ENCODE measurements at places on chromosomes 7 and 10. TPM values are rescaled to one million over a fixed set of nuclear protein-coding genes. Genes with fewer than 3 reads are reported as not detected.

DNA sequence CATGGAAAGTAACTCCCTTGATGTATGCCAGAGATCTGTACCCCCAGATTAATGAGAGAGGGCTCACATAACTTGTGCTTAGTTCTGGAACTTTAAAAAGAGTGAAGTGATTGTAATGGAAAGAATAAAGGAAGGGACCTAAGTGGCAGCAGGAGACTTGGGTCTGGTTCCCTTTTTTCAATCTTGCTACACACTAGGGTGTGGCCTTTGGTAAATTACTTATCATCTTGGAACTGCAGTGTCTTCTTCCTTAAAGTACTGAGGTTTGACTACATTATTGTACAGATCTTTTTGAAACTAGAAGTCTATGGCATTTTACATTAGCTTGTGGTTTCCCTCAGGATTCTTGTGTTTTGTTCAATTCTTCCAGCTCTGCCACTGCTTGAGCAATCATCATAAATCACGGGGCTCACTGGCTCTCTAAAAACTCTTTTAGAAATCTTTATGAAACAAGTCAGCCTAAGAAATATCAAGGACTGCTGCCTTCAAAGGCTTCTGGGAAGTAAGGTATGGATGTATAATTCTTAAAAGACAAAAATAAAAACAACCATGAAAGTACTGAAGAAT, 22.5 kb upstream of the CHRM2 start:
- DNase-seq, result no peak
- H3K36me3 ChIP-seq, result no peaks in the 10 kb centered on the region
- H3K4me3 ChIP-seq, result no peak overlapping the region
- no peaks in the 10 kb centered on the region for H3K4me1 ChIP-seq
- H3K27me3 ChIP-seq, result no peaks in the 10 kb centered on the region
- no peak overlapping the region for H3K27ac ChIP-seq

GRCh38 chr10:30378201-30378995, 29.3 kb upstream of the MTPAP start:
- H3K4me1 ChIP-seq, result 0 out of 2 replicates have a peak, but pooled peaks cover 5% of the 10 kb centered on the region
- no peaks in the 10 kb centered on the region for H3K36me3 ChIP-seq
- no peak overlapping the region for H3K27ac ChIP-seq
- no peak overlapping the region for H3K4me3 ChIP-seq
- no peaks in the 10 kb centered on the region for H3K27me3 ChIP-seq

GRCh38 chr10:129938460-129938859, 25.6 kb downstream of the EBF3 start:
- H3K27me3 ChIP-seq, result no peaks in the 10 kb centered on the region
- no peaks in the 10 kb centered on the region for H3K4me1 ChIP-seq
- no peak overlapping the region for H3K4me3 ChIP-seq
- H3K27ac ChIP-seq, result no peak overlapping the region
- H3K36me3 ChIP-seq, result no peaks in the 10 kb centered on the region

GRCh38 chr7:23895666-23896096, 185.7 kb downstream of the STK31 start:
- H3K4me1 ChIP-seq, result peaks cover 19% of the 10 kb centered on the region
- H3K36me3 ChIP-seq, result no peaks in the 10 kb centered on the region
- H3K4me3 ChIP-seq, result no peak overlapping the region
- H3K27ac ChIP-seq, result no peak overlapping the region
- no peak for DNase-seq

DNA sequence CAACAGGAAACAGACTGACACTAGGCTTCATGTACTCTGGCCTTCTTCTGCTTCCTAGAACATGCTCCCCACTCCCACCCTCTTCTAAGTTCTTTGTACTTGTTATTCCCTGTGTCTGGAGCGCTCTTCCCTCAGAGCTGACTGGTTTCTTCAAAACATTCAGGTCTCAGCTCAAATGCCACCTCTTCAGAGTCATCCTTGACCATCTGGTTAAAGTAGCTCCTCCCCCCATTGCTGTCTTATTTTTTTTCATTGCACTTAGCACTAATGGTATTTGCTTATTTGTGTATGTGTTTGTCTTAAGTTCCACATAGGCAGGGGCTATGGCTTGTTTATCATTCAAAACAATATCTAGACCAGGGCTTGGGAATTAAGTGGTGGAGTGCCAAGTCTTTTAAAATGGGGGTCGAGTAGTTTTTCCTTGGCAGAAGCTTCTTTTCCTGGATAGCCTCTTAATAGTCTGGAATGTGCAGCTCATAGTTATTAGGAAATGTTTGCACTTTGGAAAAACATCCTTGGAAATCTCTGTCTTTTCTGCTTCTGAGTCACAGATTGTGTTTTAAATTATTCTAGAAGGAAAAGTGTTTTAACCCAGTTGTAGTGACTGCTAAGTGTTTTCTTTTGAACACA, 60.0 kb downstream of the RALA start:
- H3K27ac ChIP-seq, result no peak overlapping the region
- no peaks in the 10 kb centered on the region for H3K36me3 ChIP-seq
- H3K4me1 ChIP-seq, result peaks cover 5% of the 10 kb centered on the region
- no peak for DNase-seq
- H3K27me3 ChIP-seq, result no peaks in the 10 kb centered on the region

DNA sequence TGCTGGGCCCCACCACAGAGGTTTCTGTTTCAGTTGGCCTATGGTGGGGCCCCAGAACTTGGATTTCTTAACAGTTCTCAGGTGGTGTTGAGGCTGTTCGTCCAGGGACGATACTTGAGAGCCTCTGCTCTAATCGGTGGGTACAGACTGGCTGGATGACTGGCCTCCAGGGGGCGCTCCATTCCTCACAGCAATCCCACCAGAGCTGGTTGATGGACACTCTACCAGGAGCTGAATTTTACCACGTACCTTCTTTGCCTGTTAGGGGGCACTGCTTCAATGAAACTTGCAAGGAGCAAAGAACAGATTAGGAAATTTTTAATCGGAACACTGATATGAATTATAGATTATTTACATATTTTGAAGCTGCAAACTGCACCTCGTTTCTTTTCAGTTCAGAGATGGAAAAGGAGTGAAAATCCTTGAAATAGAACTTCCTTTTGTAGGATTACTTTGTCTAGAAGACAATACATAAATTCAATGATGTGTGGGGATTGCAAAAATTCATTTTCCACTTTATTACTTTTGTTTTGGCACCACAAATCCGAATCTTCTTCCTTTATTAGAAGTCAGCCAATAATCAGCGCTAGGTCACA, 44.8 kb downstream of the KBTBD2 start:
- H3K4me1 ChIP-seq, result no peaks in the 10 kb centered on the region
- H3K27me3 ChIP-seq, result no peaks in the 10 kb centered on the region
- no peaks in the 10 kb centered on the region for H3K36me3 ChIP-seq
- no peak overlapping the region for H3K4me3 ChIP-seq

DNA sequence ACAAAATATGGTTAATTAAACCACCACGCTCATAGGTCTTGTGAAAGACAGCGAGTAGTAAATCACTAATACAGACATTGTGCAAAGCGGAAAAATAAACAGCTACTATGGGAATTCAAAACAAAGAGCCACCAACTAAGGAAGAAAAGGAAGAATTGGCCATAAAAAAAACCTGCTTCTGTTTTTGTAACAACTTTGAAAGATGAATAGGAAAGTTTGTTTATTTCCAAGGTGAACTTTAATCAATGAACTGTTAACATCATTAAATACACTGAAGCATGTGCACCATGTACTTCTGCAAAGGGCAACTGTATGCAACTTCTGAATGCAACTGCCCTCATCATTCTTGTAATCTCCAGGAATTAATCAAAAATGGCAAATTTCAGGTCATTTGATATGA, 651.1 kb downstream of the PARD3 start:
- DNase-seq, result no peak
- no peak overlapping the region for H3K4me3 ChIP-seq
- H3K4me1 ChIP-seq, result no peaks in the 10 kb centered on the region
- peaks cover 2% of the 10 kb centered on the region for H3K36me3 ChIP-seq
- H3K27me3 ChIP-seq, result no peaks in the 10 kb centered on the region

DNA sequence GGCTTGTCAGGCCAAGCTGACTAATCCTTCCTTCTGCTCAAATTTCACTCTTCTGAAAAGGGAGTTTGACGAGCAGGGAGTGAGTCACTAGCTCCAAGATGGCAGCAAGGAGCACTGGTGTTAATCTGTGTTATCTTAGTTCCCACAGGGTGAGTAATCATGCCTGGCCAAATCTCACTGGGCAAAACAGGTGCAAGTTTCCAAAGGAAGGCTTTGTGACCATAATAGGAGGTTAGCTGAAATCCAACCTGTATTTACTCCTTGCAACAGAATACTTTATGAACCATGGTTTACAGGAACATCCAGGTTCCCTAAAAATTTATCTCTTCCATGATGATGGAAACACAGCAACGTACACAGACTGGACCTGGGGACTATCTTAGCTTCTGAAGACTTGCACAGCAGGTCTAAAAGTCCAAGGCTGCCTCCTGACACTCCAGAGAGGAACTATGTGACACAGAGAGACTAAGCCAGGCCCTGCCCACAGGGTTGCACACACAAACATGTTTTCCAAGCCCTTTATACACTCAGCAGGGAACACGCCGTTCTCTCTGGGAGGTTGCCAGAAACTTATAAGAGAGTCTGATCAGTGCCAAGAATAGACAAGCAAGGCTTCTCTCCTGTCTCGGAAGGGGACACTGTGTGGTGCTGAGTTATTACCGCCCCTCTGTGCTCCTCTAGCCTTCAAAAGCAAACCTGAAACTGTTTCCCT, 46.3 kb downstream of the PDK4 start:
- H3K27me3 ChIP-seq, result no peaks in the 10 kb centered on the region
- no peak overlapping the region for H3K4me3 ChIP-seq
- no peaks in the 10 kb centered on the region for H3K4me1 ChIP-seq

DNA sequence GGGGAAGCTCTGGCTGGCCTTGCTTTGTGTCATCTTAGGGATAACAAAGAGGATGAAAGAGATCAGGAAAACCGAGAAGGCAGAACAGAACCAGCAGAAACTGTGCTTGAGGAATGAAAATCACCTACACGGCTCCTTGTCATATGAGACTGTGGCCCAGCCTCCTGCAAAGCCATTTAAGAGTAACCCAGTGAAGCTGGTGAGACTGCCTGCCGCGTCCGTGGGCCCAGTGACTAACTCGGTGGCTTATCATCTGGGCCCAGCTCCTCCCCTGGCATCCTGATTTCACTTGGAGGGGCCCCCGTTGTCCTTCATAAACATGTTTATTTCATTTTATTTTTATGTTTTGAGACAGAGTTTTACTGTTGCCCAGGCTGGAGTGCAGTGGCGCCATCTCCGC, 30.7 kb downstream of the HTRA1 start:
- DNase-seq, result no peak
- H3K27ac ChIP-seq, result no peak overlapping the region
- H3K27me3 ChIP-seq, result no peaks in the 10 kb centered on the region
- no peaks in the 10 kb centered on the region for H3K4me1 ChIP-seq
- no peak overlapping the region for H3K4me3 ChIP-seq
- H3K36me3 ChIP-seq, result no peaks in the 10 kb centered on the region

GRCh38 chr10:63666836-63667383, 145.7 kb downstream of the REEP3 start:
- no peak for DNase-seq
- no peaks in the 10 kb centered on the region for H3K27me3 ChIP-seq
- H3K4me3 ChIP-seq, result no peak overlapping the region
- no peaks in the 10 kb centered on the region for H3K36me3 ChIP-seq
- H3K27ac ChIP-seq, result no peak overlapping the region
- H3K4me1 ChIP-seq, result peaks cover 11% of the 10 kb centered on the region

DNA sequence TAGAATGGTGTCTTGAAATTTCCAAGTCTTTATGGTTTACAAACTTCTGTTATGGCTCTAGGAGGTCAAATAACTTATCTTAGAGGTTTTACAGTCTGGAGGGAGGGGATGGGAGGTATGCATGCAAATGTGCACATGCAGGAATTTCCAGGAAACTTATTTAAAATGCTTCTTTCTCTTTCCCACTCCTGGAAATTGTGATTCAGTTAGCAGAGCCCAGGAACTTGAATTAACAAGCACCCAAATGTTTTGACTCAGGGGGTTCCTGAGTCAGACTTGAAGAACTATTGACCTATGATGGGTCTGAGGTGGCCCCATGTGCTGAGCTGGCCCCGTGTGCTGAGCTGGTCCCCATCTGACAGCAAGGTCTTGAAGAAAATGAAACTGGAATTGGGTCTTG, 669.4 kb downstream of the INHBA start:
- H3K36me3 ChIP-seq, result no peaks in the 10 kb centered on the region
- no peaks in the 10 kb centered on the region for H3K4me1 ChIP-seq
- H3K27ac ChIP-seq, result no peak overlapping the region
- no peak for DNase-seq
- no peaks in the 10 kb centered on the region for H3K27me3 ChIP-seq

GRCh38 chr7:51262796-51263531, 53.6 kb downstream of the COBL start:
- no peaks in the 10 kb centered on the region for H3K27me3 ChIP-seq
- no peak overlapping the region for H3K4me3 ChIP-seq
- DNase-seq, result no peak

DNA sequence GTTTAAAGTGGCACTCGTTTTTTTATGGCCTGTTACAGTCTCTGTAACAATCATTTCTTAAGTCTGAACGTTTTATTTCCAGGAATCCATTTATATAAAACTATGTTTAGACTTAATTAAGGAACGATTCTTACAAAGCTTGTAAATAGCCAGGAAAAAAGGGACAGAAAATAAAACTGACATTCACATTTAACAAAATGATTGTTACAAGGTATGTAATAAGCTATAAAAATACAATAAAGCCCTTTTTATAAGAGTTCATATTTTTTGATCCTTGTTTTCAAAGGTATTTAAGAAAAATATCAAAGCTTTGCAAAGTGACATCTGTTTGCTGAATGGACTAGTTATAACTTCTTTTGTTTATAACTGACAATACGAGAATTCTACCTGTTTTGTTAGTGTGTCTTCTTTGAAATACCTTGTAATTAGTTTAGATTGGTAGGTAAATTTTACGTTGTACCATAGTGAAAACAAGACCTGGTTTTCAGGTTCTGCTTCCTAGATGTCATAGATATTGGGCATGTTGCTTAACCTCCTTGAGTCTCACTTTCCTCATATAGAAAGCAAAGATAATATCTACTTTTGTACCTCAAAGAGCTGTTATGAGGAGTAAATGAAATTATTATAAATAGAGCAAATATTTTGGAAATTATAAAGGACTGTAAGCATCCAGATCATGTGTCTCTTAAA, 25.8 kb downstream of the BTRC start:
- no peaks in the 10 kb centered on the region for H3K27me3 ChIP-seq
- no peak overlapping the region for H3K4me3 ChIP-seq
- H3K4me1 ChIP-seq, result no peaks in the 10 kb centered on the region

GRCh38 chr7:105304040-105304895, 84.5 kb downstream of the SRPK2 start:
- no peak overlapping the region for H3K4me3 ChIP-seq
- H3K4me1 ChIP-seq, result no peaks in the 10 kb centered on the region
- H3K27me3 ChIP-seq, result no peaks in the 10 kb centered on the region
- no peak overlapping the region for H3K27ac ChIP-seq
- DNase-seq, result no peak

- H3K36me3 ChIP-seq, result no peaks in the 10 kb centered on the region
- no peaks in the 10 kb centered on the region for H3K27me3 ChIP-seq
- no peak overlapping the region for H3K27ac ChIP-seq
Measured at GRCh38 chr7:123958186-123958703, 33.2 kb downstream of the SPAM1 start.

DNA sequence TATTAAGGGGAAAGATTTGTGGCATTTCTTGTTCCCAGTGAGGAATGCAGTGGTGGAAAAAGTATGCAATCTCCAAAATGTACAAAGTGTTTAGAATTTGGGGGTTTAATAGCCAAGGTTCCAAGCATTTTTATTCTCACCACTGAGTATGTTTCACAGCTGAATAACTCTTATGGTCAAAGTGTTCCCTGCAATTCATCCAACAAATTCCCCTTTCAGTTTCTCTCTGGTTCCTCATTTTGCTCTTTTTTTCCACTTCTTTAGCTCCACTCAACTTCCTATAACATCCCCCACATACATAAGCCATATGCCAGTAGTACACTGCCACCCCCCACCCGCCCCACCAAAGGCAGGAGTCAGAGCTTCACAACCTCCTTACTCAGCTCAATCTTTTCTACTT, 4.6 kb downstream of the HECW1 start:
- H3K36me3 ChIP-seq, result no peaks in the 10 kb centered on the region
- no peaks in the 10 kb centered on the region for H3K4me1 ChIP-seq
- H3K27ac ChIP-seq, result no peak overlapping the region

Gene ZNF239
- total RNA-seq, result 15.2 TPM

Gene DRGX
- total RNA-seq, result not detected

Gene FAM25C
- total RNA-seq, result not detected

All from Caco-2 (cell line).